ENCODE measurements at places on chromosomes 1 and 21.

DNA sequence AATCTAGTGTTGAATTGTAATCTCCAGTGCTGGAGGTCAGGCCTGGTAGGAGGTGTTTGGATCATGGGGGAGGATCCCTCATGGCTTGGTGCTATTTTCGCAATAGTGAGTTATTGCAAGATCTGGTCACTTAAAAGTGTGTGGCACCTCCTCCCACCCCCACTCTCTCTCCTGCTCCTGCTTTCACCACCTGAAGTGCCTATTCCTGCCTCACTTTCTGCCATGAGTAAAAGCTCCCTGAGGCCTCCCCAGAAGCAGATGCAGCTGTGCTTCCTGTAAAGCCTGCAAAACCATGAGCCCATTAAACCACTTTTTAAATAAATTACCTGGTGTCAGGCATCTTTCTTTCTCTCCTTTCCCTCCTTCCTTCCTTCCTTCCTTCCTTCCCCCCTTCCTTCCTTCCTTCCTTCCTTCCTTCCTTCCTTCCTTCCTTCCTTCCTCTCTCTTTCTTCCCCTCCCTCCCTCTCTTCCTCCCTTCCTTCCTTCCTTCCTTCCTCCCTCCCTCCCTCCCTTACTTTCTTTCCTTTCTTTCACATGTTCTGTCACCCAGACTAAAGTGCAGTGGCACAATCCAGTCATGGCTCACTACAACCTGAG lies 172.4 kb downstream of the C1orf21 start:
- no peak for DNase-seq

GRCh38 chr1:93704052-93704451 lies 22.4 kb upstream of the BCAR3 start:
- DNase-seq: no peak

GRCh38 chr21:29418813-29419212 lies 120.1 kb downstream of the BACH1 start:
- no peak for DNase-seq

GRCh38 chr1:8905582-8906191 lies 27.2 kb upstream of the ENO1 start:
- DNase-seq: no peak

DNA sequence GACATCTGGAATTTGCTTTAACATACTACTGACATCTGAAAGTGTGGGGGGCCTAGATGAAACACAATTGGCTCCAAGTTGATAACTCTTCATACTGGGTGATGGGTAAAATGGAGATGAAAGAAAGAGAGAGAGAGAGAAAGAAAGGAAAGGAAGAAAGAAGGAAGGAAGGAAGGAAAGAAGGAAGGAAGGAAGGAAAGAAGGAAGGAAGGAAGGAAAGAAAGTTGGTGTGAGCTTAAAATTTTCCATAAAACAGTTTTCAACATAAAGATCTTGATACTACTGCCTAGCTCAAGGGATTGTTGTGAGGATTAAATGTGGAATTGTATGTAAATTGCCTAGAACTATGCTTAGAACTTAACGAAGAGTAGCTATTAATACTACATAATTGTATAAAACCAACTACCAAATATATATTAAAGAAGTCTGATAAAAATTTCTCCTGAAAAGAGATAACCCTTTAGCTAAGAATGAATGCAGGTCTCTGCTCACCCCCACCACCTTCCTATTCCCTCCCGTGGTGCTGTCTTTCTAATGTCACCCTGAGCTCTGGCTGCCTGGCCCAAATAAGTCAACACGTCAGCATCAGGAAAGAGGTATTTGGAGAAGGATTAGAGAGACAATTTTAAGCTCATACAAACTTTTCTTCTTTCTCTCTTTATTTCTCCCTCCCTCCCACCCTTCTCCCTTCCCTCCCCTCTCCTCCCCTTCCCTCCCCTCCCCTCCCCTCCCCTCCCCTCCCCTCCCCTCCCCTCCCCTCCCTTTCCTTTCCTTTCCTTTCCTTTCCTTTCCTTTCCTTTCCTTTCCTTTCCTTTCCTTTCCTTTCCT lies 89.3 kb upstream of the SGIP1 start:
- no peak for DNase-seq

- DNase-seq: no peak
Measured at GRCh38 chr1:182493063-182493462, 43.1 kb downstream of the RGSL1 start.

- DNase-seq: peak; percentile 97
Measured at GRCh38 chr1:183234660-183235476, 48.8 kb downstream of the LAMC2 start.

- DNase-seq: peak; percentile 88
Measured at GRCh38 chr1:16111771-16112595, 38.5 kb upstream of the FAM131C start.

GRCh38 chr21:44010429-44010828 lies 1.7 kb upstream of the TRAPPC10 start:
- no peak for DNase-seq

DNA sequence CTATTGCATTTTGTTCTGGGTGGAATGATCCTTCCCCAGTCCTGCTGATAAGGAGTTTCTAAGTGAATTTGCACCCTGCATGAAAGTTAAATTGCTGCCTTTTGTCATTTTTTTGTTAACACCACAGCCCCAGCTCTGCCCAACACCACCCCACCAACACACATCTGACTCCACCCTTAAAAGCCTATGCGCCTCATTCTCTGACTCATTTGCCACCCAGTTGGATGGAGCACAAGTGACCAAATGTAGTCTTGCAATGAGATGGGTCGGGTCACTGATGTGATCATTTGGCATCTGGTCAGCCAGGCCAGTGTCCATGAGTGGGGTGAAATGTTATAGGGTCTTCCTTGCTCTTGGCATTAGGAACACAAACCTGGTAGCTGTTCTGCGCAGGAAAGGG lies 256.8 kb downstream of the KAZN start:
- DNase-seq: no peak

- DNase-seq: peak; percentile 85
Measured at GRCh38 chr1:14835725-14836124, 237.2 kb downstream of the KAZN start.

DNA sequence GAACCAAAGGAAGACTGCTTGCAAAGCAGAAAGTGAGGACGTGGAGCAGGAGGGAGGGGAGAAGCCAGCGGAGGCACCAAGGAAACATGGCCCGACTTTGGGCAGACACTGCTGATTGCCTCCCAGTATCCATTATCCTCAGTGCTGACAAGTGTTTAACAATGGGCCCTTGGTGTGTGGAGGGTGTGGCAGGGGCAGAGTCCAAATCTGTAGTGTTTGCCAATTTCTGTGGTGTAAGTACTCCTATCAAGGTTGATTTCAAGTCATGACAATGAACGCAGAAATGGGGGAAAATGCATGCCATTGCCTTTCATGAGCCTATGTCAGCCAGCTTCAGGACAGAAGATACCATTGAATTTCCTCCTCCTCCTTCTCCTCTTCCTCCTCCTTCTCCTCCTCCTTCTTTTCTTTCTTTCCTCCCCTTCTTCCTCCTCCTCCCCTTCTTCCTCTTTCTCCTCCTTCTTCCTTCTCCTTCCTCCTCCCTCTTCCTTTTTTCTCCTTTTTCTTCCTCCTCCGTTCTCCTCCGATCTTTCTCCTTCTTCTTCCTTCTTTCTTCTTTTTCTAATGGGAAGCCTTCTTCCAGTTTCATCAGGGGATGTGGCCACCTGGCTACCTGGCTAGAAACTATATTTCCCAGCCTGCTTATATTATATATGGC lies 10.3 kb upstream of the PHC2 start:
- no peak for DNase-seq

- peak; percentile 30 for DNase-seq
Measured at GRCh38 chr1:35269201-35269988, 886 bp downstream of the ZMYM4 start.

GRCh38 chr1:174023440-174023839 lies 1.3 kb upstream of the RC3H1 start:
- peak; percentile 86 for DNase-seq

GRCh38 chr1:230117694-230118093 lies 50.7 kb downstream of the GALNT2 start:
- DNase-seq: no peak

GRCh38 chr1:17611991-17612390 lies 72.5 kb downstream of the ARHGEF10L start:
- DNase-seq: peak; percentile 21

- DNase-seq: no peak
Measured at GRCh38 chr1:74690364-74690696, 16.7 kb upstream of the ERICH3 start.

- peak; percentile 2 for DNase-seq
Measured at GRCh38 chr1:209505044-209505443, 78.5 kb upstream of the CAMK1G start.

- no peak for DNase-seq
Measured at GRCh38 chr1:203657748-203658134, 31.1 kb downstream of the ATP2B4 start.

- peak; percentile 18 for DNase-seq
Measured at GRCh38 chr1:150474869-150475268, 12.3 kb upstream of the TARS2 start.

DNA sequence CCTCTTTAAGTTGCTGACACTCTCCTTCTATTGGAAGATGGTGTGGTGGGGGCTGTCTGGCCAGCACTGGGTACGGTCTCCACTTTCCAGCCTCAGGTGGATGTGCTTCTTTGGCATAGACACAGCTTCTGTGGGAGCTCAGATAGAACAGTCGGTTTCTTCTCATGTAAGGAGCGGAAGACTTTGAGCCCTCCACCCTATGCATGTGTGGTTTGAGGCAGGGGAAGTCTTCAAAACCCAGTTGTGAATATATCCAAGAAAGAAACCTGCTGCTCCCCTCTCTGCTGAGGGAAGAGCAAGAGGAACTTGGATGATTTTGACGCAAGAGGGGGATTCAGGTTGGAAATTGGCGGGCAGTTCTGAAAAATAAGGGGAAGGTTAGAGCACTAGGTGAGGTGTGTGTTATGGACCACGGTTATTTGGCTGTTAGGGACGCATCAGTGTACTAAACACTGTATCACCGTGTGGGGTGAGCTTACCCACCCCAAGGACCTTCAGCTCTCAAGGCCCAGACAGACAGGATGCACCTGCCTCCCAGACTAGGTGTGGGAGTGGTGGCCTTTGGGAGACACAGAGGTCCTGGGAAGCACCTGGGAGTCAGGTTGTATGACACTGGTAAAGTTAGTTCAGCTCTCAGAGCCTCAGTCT lies 36.2 kb downstream of the IL6R start:
- DNase-seq: no peak

GRCh38 chr1:113662101-113662500 lies 97.2 kb downstream of the PHTF1 start:
- DNase-seq: no peak

DNA sequence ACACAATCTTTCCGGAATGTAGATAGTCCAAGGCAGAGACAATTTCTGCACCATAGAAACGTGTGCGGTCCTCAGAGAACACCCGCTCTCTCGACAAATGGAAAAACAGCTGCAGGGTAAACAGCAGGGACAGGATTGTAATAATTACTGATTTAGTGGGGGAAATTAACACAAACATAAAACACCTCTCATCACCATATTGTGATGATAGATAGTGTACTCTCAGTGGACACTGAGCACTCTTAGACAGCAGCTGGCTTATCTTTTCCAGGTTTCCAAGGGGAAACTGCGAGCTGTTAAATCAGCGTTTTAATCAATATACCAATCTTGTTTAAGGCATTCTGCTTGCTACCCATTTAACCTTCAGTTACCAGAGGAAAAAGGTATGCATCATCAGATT lies 277.1 kb downstream of the AKT3 start:
- no peak for DNase-seq

GRCh38 chr1:220974431-220974830 lies 95.2 kb downstream of the HLX start:
- no peak for DNase-seq

DNA sequence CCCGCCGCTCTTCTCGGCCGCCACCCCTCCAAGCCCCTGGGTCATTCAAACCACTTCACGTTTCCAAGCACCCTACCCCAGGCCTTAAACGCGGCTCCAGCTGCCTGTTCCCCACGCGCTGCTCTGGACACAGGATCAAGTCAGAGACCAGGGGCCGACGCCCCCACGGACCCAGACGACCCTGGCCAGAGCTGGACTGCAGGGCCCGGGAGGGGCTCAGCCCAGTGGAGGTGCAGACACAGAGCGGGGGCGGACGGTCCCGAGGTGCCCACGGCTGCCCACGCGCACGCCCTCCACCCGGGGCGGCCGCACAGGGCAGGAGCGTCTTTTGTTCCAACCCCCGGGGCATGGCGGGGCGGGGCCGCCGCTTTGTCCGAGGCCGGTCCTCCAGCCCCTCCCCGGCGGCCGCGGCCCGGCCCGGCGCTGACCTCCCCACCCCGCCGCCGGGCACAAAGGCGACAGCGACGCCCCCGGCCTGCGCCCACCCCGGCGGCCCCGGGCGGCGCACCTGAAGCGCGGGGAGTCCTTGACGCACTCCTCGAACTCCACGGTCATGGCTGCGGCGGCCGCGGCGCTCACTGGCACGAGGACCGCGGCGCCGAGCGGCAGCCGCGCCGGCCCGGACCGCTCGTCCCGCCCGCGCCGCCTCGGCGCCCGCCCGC lies 338 bp downstream of the ACAP3 start:
- DNase-seq: peak; percentile 53

GRCh38 chr1:204791453-204792353 lies 79.0 kb upstream of the NFASC start:
- DNase-seq: peak; percentile 36

GRCh38 chr1:6401673-6402072 lies 8.1 kb upstream of the ACOT7 start:
- no peak for DNase-seq

DNA sequence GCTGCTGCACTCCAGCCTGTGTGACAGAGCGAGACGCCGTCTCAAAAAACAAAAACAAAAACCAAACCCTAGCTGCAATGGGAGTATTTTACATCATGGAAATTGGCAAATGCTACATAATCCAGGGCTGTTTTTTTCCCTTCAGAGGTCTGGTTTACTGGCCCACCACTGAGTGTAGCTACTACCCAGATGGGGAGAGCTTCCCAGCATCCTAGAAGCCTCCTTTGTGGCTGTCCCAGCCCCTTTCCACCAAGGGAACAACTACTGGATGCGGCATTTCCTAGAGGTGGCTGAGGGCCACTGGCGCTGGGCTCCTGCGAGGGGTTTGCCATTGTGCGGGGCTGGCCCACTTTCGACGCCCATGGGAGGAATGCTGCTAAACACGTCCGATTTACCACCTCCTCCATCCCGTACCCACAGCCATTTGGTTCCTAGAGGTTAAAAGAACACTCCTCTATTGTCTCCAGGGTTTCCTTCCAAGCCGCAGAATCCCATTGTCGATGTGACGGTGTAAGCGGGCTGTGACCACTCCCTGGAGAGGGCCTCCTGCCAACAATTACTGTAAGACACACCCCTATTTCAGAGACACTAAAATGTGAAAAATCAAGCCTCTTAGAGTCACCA lies 55.4 kb downstream of the RUNX3 start:
- DNase-seq: no peak
